ENCODE measurements at places on chromosomes 7 and 10.

- DNase-seq: no peak
Measured at GRCh38 chr10:86952106-86952505, 5.3 kb downstream of the MMRN2 start.

DNA sequence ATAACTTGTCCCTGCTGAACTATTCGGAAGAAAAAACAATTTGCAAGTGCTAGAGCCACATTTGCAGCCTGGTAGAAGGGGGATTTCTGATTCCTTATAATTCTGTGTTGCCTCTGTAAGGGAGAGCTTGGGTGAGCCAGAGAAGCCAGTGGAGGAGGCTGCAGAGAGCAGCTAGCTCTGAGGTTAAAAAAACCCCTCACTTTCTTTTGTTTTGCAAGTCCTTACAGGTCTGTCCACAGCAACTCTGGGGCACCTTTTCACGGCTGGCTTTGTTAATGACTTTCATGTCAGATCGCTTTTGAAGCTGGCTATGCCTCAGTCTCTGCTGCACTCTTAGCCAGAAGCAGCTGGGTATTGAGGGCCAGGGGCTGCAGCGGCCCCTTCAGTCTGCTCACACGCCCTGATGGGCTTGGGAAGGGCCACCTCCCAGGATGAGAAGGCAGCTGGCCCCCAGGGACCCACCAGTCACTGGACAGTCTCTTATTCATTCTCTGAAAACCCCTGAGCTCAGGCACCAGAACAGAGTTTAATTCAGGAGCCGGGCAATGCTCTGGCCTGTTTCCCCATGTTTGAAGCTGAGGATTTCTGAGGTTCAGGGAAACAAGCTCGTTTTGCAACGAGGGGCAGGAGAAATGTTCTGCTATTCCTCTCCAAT lies 30.9 kb downstream of the TRIM8 start:
- no peak for DNase-seq

DNA sequence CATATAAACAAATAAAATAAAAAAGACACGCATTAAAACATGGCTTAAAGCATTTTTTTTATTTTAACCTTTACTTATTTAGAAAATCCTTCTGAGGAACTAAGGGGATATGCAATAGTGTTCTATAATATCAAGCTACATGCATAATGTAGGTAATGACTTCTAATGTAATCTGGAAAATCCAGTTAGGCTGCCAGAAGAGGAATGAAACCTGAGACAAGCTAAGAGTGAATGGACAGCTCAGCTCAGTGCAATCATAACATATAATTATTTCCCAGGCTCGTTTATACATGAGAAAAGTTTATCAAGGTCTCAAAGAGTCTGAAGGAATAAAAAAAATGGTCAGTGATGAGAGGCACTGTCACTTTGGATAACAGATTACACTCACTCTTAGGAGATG lies 649.0 kb upstream of the PCDH15 start:
- DNase-seq: no peak

DNA sequence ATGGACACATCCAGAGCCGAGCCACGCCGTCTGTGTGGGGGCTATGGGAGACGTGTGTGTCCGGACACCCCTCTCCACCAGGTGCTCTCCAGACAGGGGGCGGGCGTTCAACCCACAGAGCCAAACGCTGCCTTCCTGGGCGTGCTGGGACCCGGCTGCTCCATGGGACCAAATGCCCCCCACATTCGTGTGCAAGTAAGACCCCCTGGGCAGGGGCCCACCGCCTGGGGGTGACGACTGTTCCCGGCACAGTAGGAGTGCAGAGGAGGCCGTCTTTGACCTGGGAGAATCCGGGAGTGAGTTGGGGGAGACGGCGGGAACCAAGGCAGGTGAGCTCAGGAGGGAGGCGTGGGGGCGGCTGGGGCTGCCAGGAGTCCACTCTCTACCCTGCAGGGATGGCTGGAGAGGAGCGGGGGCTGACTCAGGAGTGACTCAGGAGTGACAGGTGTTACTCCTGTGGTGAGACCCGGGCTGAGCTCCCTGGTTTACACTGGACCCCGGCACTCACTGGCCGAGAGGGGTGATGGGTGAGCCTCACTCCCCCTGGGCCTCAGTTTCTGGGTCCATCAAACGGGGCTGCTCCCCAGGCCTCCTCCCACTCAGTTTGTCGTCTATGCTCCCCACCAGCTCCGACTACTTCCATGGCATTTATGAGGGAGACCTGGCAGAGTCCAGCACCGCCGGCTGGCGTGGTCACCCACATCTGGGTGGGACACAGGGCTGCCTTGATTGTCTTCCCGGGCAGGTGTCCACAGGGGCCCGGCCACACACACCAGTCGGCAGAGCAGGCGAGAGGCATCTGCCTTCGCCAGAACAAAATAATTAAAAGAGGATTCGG lies 95.0 kb downstream of the MICALL2 start:
- no peak for DNase-seq

- DNase-seq: no peak
Measured at GRCh38 chr10:22832066-22832602, 95.7 kb upstream of the ARMC3 start.
